Activated T-helper 2 cell treated with anti-CD3 and anti-CD28 coated beads, Interferon-gamma antibody, Interleukin-2, Interleukin-4, amounts not matched to agents 10 μg/mL and 5 μg/mL and 100 μg/mL, durations not matched to agents 14 hours and 24 hours and 36 hours (primary cell): ENCODE measurements at places on chromosomes 3 and 15. TPM values are rescaled to one million over a fixed set of nuclear protein-coding genes. Genes with fewer than 3 reads are reported as not detected.
A peak's percentile ranks its signal among the peaks of the same experiment; 100 is the strongest.

- no peaks in the 10 kb centered on the region for H3K27me3 ChIP-seq
- H3K36me3 ChIP-seq = peaks cover 14% of the 10 kb centered on the region
- H3K4me3 ChIP-seq = peak overlapping the region; percentile 85
- DNase-seq = no peak
- H3K4me1 ChIP-seq = peaks cover 55% of the 10 kb centered on the region
- peak overlapping the region; percentile 93 for H3K27ac ChIP-seq
Measured at GRCh38 chr3:195897081-195897852, 11.1 kb downstream of the TNK2 start.

GRCh38 chr3:139292711-139293664 is 50.8 kb upstream of the MRPS22 start:
- peaks cover 4% of the 10 kb centered on the region for H3K27me3 ChIP-seq
- no peaks in the 10 kb centered on the region for H3K36me3 ChIP-seq
- H3K27ac ChIP-seq = no peak overlapping the region
- H3K4me3 ChIP-seq = no peak overlapping the region

DNA sequence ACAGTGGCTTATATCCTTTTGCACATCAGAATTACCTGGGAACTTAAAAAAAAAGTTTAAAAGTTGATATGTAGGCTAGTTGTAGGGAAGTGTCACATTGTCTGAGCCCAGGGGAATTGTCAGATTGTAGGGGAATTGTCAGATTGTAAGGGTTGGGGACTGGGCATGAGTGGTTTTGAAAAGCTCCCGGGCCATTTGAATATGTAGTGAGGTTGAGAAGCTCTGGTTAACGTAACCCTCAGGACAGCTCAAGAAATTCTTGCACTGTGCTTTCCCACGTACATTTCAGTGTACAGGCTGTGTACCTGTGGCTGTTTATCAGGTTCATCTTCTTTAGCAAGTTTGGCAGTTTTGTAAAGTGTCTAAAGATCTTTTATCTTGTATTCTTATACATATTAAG is 107.0 kb downstream of the FNDC3B start:
- no peak for DNase-seq
- H3K4me1 ChIP-seq = peaks cover 50% of the 10 kb centered on the region
- H3K27ac ChIP-seq = no peak overlapping the region
- no peaks in the 10 kb centered on the region for H3K36me3 ChIP-seq
- no peak overlapping the region for H3K4me3 ChIP-seq

GRCh38 chr3:46695177-46695961 is 1.9 kb upstream of the ALS2CL start:
- peaks cover 24% of the 10 kb centered on the region for H3K4me1 ChIP-seq
- no peaks in the 10 kb centered on the region for H3K36me3 ChIP-seq
- peak overlapping the region; percentile 42 for H3K27ac ChIP-seq

DNA sequence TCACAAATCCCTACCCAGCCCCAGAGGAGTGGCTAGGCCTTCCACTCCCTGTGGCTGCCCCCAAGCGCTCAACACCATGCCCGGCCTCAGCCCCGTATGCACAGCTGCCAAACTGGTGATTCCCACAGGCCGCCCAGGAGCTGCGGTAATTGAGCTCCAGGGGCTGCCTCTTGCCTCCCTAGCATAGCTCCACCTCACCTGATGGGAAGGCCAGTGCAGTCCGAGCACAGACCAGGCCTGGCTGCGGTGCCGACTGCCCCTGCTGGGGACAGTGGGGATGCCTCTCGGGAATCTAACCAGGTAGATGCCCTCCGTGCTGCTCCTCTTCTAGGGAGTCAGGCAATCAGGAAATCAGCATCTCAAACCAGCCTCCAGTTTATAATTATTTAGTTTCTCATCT is 25.9 kb downstream of the SCN5A start:
- H3K4me3 ChIP-seq = no peak overlapping the region
- DNase-seq = no peak
- H3K27ac ChIP-seq = no peak overlapping the region

DNA sequence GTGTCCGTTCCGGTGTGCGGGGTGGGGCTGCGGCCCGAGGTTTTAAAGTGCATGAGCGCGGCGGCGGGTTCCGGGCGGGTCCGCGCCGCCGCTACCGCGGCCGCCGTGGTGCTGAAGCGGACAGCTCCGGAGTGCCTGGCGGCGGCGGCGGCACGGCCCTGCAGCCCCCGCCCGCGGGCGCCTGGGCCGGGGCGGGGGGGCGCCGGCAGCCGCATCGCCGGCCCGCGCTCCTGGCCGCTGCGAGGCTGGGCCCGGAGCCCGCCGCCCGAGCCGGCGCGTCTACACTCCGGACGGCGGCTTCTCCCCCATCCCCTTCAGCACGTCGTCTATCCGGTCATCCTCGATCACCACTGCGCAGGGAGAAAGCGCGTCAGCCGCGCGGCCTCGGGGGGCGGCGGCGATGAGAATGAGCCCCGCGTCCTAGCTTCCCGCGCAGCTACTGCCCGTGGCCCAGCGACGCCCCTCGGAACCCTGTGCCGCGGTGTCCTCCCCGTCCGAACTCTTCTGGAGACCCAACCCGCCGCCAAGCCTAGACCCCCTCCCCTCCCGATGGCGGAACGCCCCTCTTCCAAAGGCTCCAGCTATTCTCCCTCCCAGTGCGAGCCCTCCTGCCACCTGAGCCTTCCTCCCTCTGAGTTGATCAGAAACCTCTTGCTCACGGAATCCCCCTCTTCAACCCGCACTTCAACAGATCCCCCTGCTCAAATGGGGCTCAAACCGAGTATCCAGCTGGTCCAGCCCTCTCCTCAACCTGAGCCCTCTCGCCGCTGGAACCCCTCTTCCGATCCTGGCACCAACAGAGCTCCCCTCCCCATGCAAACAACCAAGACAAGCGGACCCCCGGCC is 1.3 kb downstream of the CAMK2N2 start:
- peak overlapping the region; percentile 72 for H3K4me3 ChIP-seq
- H3K27me3 ChIP-seq = peaks cover 38% of the 10 kb centered on the region
- peaks cover 17% of the 10 kb centered on the region for H3K4me1 ChIP-seq
- H3K36me3 ChIP-seq = peaks cover 9% of the 10 kb centered on the region
- DNase-seq = peak; percentile 23

- H3K36me3 ChIP-seq = no peaks in the 10 kb centered on the region
- H3K4me1 ChIP-seq = no peaks in the 10 kb centered on the region
- H3K27me3 ChIP-seq = peaks cover 3% of the 10 kb centered on the region
- H3K27ac ChIP-seq = no peak overlapping the region
- DNase-seq = no peak
Measured at GRCh38 chr3:9881441-9881840, 1.4 kb upstream of the CIDEC start.

- H3K27me3 ChIP-seq = peaks cover 37% of the 10 kb centered on the region
- no peak overlapping the region for H3K27ac ChIP-seq
- H3K36me3 ChIP-seq = no peaks in the 10 kb centered on the region
- H3K4me3 ChIP-seq = no peak overlapping the region
Measured at GRCh38 chr3:9142362-9142761, 107.1 kb downstream of the SRGAP3 start.

DNA sequence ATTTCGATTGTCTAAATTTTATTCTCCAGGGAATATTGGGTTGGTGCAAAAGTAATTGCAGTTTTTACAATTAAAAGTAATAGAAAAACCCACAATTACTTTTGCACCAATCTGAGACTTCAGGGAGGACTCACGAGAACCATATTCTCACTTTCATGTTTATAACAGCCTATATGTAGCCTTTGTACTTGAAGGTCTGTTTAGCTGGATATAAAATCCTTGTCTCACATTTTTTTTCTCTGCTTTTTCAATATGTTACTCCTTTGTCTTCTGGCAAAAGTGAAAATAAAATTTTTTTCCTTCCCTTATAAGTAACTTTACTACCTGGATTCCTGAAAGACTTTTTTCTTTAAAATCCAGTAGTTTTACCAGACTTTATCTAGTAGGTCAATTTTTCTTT is 9.2 kb downstream of the SIDT1 start:
- no peak overlapping the region for H3K4me3 ChIP-seq
- no peak for DNase-seq
- H3K27me3 ChIP-seq = no peaks in the 10 kb centered on the region
- H3K36me3 ChIP-seq = peaks cover 59% of the 10 kb centered on the region

DNA sequence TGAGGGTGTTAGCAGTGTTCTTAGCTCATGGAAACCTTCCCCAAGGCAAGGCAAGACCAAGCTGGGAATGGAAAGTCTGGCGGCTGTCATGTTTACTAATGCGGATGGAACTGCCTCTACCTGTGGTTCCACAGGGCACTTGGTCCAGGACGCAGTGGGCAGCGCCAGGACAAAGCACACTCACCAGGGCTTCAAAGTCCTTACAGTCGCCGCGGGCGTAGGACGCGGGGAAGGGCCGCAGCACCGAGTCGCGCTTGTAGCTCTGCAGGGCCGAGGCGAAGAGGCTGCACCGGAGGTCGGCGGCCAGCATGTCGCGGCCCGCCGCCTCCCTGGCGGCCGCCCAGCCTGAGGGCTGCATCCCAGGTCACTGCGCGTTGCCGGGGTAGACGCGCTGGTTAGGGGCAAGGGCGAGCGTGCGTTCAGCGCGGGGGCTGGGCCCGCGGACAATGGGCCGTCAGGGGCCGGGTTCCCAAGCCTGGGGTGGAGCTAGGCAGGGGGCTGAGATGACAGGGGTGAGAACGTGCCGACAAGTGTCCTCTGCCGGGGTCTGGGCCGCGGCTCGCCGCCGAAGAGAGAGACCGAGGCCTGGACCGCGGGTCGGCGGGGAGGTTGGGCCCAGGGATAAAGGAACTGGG is 497 bp downstream of the PARP16 start:
- peaks cover 26% of the 10 kb centered on the region for H3K4me1 ChIP-seq
- H3K4me3 ChIP-seq = peak overlapping the region; percentile 83
- peak overlapping the region; percentile 80 for H3K27ac ChIP-seq
- H3K27me3 ChIP-seq = no peaks in the 10 kb centered on the region

DNA sequence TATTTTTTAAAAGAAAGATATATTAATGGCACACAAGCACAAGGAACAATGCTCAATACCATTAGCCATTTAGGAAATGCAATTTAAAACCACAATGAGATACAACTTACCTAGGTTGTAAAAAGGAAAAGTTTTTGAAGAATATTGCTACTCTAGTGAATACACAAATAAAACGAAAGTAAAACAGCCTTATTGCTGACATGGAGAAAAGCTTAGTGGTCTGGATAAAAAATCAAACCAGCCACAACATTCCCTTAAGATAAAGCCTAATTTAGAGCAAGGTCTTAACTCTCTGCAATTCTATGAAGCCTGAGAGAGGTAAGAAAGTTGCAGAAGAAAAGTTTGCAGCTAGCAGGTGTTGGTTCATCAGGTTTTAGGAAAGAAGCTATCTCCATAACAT is 892.7 kb upstream of the ALCAM start:
- no peaks in the 10 kb centered on the region for H3K36me3 ChIP-seq
- H3K27ac ChIP-seq = no peak overlapping the region
- H3K4me3 ChIP-seq = no peak overlapping the region
- H3K27me3 ChIP-seq = no peaks in the 10 kb centered on the region

DNA sequence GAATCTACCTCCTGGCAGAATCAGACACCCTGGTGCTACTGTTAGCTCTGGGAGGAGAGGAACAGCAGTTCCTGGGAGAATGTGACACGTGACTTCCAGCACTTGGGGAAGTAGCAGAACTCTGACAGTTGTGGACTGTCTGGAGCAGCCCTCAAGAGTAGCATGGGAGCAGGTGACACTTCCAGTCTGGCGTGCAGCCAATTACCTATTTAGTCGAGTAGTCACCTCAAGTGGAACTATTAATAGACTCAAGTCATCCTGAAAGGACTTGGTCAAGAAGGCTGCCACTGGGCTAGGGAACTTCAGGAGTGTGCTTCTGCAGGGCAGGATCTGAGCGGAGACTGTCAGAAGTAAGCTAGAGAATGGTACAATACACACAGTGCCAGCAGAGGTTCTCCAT is 62.3 kb downstream of the MTHFS start:
- no peak overlapping the region for H3K4me3 ChIP-seq
- no peaks in the 10 kb centered on the region for H3K27me3 ChIP-seq
- no peak overlapping the region for H3K27ac ChIP-seq

- H3K27ac ChIP-seq = no peak overlapping the region
- H3K4me3 ChIP-seq = no peak overlapping the region
- no peaks in the 10 kb centered on the region for H3K36me3 ChIP-seq
- H3K4me1 ChIP-seq = peaks cover 8% of the 10 kb centered on the region
- no peak for DNase-seq
- peaks cover 27% of the 10 kb centered on the region for H3K27me3 ChIP-seq
Measured at GRCh38 chr15:58229297-58229768, 91.2 kb downstream of the AQP9 start.

DNA sequence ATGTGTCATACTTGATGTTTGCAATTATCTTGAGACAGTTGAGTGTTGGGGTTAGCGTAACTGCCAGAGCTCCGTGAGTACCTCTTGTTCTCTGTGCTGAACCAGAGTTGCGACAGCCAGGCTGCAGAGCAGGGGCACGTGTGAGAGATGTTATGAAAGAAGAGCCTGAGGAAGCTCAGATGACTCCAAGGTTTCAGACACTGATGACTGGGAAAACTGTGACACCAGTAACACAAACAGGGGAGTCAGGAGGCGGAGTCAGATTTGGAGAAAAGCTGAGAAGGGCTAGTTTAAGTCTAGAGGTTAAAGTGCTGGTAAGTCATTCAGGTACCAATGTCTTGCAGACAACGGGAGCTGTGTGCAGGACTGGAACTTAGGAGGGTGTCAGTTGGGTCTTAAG is 45.0 kb downstream of the BLM start:
- DNase-seq = no peak
- H3K36me3 ChIP-seq = peaks cover 66% of the 10 kb centered on the region
- no peaks in the 10 kb centered on the region for H3K27me3 ChIP-seq
- H3K27ac ChIP-seq = peak overlapping the region; percentile 40
- no peak overlapping the region for H3K4me3 ChIP-seq

GRCh38 chr15:83248151-83249029 is 36.1 kb downstream of the BNC1 start:
- no peaks in the 10 kb centered on the region for H3K4me1 ChIP-seq
- no peak for DNase-seq
- H3K27me3 ChIP-seq = peaks cover 30% of the 10 kb centered on the region
- H3K36me3 ChIP-seq = no peaks in the 10 kb centered on the region

Gene SEMA6D
- not detected in 2 replicates for total RNA-seq

Gene FSTL1
- 0.14 and 0.16 TPM in 2 replicates for total RNA-seq

Gene GATM
- total RNA-seq = 2.3 and 3.2 TPM in 2 replicates

Gene KLHL40
- not detected in 2 replicates for total RNA-seq

Gene RBPMS2
- total RNA-seq = 0.09 TPM in 2 replicates

Gene IQCF5
- not detected in 2 replicates for total RNA-seq
